ENCODE measurements at places on chromosomes 1 and 21.

DNA sequence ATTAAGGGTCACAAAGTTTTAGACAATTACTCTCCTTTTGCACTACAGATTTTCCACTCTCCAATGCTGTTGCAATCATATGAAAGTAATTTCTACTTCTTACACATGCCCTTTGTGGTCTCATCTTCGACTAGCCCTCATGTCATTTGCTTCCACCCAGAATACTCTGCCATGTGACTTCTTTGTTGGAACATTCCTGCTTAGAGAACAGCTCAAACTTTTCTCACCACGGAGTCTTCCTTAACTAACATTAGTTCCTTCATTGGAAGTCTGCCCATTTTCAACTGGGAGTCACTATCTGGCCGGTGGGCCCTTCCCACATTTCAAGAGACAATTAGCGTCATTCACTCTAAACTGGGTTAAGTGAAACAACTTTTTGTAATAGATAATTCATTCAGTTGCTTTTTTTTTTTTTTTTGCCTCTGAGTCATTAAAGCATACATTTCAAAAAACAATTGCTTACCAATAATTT is 142.6 kb upstream of the PALMD start:
- no peak for DNase-seq

DNA sequence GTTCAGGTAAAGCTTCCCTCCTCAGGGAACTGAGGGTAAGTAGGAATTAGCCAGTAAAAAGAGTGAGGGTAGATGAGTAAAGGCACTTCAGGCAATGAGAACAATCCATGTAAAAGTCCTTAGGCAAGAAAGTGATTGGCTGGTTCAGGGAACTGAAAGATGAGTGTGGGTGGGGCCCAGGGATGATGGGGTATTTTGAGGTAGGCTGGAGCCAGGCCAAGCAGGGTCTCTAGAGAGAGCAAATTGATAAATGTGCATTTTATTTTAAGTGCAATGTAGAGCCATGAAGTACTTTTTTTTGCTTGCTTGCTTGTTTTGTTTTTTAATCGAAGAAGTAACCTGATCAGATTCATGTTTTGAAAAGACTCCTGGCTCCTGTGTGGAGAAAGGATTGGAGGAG is 26.5 kb downstream of the OSBPL9 start:
- DNase-seq, result no peak

- DNase-seq, result no peak
Measured at GRCh38 chr1:109025694-109026093, 16.2 kb downstream of the WDR47 start.

- no peak for DNase-seq
Measured at GRCh38 chr1:162993846-162994245, 75.3 kb upstream of the RGS4 start.

DNA sequence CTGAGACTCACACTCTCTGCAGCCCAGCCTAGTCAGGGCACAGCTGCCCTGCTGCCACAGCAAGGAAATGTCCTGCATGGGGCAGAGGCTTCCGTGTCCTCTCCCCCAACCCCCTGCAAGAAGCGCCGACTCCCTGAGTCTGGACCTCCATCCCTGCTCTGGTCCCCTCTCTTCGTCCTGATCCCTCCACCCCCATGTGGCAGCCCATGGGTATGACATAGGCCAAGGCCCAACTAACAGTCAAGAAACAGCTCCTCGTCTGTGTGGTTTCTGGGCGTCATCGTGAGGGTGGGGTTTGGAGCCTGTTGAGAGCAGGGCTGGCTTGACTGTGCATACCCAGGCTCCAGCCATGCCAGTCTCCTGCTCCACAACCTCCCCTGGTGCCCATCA is 19.5 kb downstream of the FAAH start:
- no peak for DNase-seq

- no peak for DNase-seq
Measured at GRCh38 chr1:72366466-72366865, 84.1 kb upstream of the NEGR1 start.

- no peak for DNase-seq
Measured at GRCh38 chr1:206784471-206784903, 12.2 kb upstream of the IL10 start.

GRCh38 chr1:160413716-160414115 is 13.4 kb downstream of the VANGL2 start:
- no peak for DNase-seq

DNA sequence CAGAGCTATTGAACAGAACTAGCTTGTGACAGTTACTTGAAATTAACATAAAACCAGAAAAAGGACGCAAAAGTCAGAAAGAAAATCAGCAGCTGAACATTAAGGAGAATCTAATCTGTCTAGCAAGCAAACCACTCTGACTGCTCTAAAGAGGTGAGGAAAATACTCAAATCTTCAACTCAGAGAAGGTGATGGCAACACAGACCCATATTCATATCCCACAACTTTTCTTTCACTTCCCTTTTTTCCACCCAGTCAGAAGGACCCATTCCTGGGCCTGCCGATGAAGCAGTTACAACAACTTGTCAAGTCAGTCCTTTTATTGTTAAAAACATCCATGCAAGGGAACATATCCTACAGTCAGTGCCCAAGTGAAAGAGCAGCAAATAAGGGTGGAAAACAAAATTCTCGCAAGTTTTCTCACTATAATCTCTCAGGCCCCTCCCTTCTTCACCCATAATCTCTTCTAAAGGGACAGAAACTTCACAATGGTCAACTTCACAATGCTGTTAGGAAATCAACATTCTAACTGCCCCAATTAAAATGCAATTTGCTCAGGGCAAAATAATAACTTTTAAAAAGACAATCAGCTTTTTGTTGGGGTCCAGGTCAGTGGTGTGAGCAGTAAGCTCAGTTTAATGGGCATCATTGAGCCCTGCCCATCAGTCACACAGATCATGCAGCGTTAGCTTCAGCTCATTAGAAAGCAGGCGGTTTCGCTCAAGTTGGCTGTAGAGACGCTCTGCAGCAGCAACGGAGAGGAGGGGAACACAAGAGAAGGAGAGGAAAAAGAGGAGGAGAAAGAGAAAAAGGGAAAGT is 3.6 kb upstream of the NUP210L start:
- no peak for DNase-seq

GRCh38 chr1:205791568-205792180 is 16.4 kb upstream of the RAB29 start:
- DNase-seq, result no peak

DNA sequence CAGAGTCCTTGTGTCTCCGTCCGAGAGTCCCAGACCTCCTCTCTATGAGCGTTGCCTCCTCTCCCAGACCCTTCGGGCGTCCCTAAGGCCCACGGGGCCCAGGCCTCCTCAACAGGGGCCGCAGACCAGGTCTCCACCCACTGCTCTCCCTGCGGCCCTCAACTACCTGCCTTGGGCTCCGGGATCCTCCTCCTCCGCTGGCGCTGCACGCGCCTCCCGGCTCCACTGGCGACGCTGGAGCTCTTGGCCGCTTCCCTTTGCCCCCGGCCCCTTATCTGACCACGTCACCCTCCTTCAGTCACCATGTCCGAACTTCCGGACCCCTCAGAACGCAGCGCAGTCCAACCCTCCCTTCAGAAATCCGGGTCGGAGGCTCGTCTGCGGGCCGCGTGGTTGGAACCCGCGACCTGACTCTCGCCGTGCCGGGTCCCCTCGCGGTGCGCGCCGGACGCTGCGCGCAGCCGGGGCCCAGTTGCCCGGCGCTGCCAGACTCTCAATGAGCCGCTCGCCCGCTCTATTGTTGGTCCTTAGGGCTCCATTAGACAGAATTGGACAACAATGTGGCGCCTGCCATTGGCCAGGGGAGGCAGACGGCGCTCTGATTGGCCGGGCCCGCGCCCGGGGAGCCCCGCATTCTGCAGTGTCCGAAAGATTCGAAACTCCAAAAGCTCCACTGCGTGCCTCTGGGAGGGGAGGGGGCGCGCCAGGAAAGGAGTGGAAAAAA is at the start of gene DMRTA2:
DMRTA2 (minus strand) TSS at position 498 of the 724 bp plus-strand sequence. CDS start 1,907 bp downstream, outside the sequence.
- DNase-seq, result no peak

DNA sequence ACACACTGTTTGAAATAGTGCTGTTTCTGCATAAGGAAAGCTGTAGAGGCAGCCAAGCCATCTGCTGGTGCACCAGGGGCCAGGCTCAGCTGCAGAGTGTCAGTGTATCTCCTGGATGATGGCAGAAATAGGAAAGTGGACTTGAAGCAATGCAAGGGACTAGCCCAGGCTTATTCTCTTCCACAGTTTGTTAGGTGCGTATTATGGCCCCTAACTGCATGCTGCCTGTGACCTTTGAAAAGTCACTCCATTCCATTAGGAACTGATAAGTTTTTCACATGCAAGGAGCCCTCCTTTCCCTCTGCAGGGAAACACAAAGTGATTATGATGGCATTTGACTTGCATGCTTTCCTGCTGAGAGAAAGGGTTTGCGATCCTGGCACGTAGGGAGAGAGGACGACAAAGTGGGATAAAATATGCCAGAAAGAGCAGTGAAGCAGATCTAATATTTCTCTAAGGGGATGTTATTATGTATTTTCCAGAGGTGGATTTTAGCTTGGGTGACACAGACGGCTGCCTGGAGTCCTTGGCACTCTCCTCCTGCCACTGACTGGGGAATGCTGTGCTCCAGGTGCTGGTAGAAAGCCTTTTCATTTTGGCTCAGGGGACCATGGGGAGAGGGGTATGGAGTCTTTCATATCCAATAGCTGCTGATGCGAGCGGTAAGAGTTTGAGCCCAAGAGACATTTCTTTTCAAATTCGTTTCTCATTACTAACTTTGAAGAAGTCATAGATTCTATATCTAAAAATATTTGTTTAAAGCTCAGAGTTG is 402.1 kb upstream of the B3GALT2 start:
- no peak for DNase-seq

- DNase-seq, result no peak
Measured at GRCh38 chr1:230212405-230212936, 145.4 kb downstream of the GALNT2 start.

GRCh38 chr21:45299864-45300785 is 12.4 kb upstream of the POFUT2 start:
- no peak for DNase-seq

- no peak for DNase-seq
Measured at GRCh38 chr1:29597861-29598260, 361.5 kb downstream of the PTPRU start.

DNA sequence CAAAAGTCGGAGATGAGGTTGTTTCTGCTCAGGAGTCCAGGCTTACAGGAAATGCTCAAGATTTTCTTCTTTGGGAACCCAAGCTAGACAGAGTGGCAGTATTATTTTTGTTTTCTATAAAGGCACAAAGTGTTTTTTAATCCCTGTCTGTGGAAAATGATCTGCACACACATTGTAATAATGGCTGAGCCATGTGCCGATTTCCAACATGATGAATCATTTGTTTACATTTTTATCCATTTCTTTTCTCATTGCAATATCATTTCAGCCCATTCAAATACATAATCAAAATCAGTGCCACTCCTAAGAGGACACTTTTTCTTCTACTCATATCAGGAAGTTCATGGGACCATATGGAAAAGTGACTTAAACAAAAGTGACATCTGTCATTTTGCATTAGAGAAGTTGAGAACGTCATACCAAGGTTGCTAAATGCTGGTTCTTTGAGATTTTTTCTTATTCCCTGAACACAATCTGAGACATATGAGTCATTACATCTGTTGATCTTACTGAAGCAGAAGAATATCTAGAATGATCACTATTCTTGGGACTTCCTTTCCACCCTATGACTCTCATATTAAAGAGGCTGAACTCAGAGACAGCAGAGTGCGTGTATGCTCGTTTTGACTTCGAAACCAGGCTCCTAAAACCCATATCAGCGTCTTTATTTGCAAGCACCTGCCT is 44.9 kb downstream of the ACTA1 start:
- no peak for DNase-seq

DNA sequence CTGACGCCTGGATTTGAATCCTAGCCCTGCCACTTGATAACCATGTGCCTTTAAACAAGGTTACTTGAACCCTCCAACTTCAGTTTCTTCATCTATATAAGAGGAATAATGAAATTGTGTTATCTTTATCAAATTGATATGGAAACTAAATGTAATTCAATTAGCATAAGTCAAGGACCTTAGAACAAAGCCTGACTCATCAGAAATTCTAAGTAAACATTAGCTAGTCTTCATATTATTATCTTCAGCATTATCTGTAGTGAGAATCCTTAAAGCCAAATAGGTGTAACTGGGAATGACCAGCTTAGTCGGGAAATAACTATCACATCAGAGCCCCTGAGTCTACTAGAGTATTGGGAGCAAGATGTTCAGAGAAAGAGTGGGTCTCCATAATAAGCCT is 6.6 kb downstream of the SELL start:
- no peak for DNase-seq

GRCh38 chr21:22201126-22201525 is 1202.9 kb downstream of the NCAM2 start:
- no peak for DNase-seq

- DNase-seq, result no peak
Measured at GRCh38 chr1:34696230-34696629, 58.6 kb upstream of the GJB5 start.

DNA sequence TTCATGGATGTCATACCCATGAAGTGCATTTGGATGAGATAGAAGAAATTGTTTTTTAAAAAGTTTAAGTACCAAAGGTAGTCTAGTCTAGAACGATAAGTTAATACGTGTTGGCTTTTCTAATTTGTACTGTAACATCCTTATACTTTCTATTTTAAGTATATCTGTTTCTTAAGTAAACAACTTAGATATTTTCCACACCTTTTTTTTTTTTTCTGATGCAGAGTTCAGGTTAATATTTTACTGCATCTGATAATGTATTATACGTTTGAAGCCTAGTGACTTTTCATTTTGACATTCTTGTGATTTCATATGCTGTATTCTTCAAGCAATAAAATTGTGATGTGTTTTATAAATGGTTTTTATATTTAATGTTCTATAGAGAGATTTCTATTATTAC is 16.5 kb downstream of the DR1 start:
- no peak for DNase-seq

DNA sequence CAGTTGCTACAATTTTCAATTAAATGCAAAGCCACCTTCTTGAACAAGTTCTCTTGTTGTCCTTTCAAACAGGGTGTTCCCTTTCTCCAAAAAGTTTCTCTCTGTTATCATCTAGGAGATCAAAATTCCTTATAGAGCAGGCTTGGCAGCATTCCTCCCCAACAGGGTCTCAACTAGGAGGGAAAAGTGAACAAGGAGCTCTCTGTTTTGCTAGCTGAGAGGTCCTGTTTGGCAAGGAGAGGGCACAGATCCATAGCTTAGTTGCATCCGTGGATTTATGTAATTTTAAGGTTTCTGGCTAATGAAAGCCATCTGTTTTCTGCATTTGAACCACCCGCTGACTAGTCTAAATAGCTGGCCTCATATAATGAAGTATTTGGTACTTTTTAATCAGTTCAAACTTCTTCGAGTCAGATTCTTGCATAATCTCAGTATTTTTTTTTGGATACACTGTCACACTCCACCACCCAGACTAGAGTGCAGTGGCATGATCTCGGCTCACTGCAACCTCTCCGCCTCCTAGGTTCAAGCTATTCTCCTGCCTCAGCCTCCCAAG is 54.0 kb downstream of the APP start:
- DNase-seq, result no peak

- DNase-seq, result no peak
Measured at GRCh38 chr1:231422798-231423309, 767 bp upstream of the EGLN1 start.

- DNase-seq, result no peak
Measured at GRCh38 chr1:101920577-101920976, 76.1 kb downstream of the OLFM3 start.

- DNase-seq, result no peak
Measured at GRCh38 chr1:179786815-179787685, 44.0 kb downstream of the FAM163A start.

GRCh38 chr21:15706696-15707095 is 23.1 kb upstream of the USP25 start:
- DNase-seq, result no peak

Measured in substantia nigra (tissue), 51 donors.